A549 (cell line): ENCODE measurements at places on chromosomes 4 and X.
A peak's percentile ranks its signal among the peaks of the same experiment; 100 is the strongest.

DNA sequence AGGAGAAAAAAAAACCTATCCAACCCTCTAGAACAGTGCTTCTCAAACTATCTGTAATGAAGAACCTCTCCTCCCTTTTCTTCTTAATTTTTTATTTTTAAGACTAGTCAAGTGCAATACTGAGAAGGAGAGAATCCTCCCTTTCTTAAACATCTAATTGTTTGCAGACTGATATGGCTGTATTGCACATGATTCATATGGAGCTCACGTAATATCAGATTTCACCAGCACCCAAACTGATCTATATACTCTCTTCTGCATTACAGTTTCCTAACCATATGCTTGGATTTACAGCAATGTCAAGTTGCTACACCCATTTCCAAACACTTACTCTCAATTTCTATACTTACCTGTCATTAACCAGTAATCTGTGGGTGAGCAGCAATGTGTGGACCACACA lies 9.5 kb downstream of the PRMT9 start:
- DNase-seq = no peak

- peak; percentile 52 for DNase-seq
Observed at GRCh38 chr4:151276787-151277562, at the start of gene PRSS48. Gene PRSS48 (plus strand): TSS chr4:151277161. CDS start chr4:151277173, 12 bp downstream.

DNA sequence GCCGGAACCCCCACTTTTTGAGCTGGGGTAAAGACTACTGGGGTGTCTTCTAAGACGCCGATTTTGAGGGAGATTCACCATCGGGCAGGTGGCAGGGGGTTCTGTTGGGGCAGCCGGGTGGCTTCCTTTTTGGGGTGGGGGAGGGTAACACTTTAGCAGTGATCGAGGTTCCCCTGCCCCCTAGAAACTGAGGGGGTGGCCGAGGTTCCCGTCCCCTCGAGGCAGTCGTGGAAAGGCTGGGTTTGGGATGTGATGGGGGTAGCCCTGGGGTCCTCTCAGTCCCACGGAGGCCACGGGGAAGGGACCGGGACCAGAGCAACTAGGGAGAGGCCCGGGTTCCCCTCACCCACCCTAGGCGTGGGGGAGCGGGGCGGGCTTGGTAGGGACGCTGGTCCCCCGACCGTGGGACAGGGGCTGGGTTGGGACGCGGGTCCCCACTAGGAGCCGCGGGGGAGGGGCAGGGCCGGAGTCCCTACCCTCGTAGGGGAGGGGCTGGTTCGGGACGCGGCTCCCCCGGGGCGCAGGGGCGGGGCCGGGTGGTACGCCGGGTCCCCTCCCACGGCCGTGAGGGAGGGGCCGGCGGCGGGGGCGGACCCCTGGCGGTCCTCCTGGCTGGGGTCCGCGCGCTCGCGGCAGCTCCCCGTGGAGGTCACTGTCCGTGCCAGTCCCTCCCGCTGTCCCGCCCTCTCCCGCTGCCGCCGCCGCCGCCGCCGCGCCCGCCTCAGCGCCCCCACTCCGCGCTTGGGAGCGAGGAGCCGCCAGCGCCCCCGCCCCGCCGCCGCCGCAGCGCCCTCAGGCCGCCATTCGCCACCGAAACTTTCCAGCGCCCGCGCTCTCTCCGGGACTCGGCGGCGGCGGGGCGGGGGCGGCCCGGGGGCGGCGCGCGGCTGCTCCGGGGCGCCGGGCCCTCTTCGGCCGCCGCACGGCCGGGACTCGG lies at the start of gene TBL1X:
Gene TBL1X, plus strand, starts transcription at position 624 of the 937 bp plus-strand sequence. CDS start 188,529 bp downstream, outside the sequence.
- DNase-seq = peak; percentile 63

GRCh38 chrX:130347321-130347720 lies 7.6 kb downstream of the SLC25A14 start:
- no peak for DNase-seq

DNA sequence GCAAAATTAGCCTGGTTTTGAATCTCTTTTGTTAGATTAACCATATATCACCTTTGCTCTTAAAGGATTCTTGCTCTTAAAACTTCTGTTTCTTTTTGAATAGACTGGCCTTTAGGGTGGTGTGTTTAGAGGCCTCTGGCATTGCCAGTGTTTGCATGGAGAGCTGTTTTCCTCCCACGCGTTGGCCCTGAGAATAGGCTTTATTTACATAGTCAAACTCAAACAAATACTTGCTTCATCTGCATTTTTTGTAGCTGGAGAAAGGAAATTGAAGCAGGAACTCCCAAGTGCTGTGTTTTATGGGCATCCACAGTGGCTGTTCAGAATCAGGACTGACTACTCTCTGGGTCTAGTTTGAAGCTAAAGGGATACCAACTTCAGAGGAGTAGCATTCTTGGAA lies 2.7 kb downstream of the SHROOM2 start:
- DNase-seq = no peak
